ENCODE measurements at places on chromosomes 4 and X.
A peak's percentile ranks its signal among the peaks of the same experiment; 100 is the strongest.

DNA sequence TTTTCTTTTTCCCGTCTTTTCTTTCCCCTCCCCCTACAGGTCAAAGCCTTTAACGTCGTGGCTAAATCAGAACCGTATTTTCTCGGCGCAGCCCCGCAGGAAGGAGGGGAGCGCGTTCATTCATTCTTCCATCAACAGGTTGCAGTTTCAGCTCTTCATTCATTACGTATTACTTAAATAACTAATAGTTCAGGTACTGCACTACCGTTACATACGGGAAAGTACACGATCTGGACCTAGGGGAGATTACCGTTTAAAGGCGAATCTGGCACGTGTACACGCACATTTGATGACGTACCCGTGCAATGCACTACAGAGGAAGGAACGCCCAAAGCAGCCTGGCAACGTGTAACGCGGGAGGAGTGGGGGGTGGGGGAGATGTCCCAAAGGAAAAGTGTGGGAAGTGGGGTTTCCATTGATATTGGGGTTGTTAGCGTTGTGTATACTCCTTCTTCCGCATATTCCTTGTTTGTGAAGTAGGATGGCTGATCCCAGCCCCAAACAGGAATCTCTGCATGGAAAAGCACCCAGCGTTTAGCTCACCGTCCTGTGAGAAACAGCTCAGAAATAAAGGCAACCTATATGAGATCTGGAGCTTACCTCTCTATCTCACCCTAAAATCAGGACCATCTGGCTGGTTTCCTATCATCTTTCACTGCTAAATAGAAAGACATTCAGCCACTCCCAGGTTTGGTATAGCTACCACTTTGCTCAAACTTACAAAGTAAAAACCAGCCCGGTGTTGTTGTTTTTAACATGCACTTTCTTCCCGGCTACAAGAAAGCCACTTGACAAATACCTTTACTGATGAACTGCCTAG is 585 bp upstream of the SEC24D start:
- peak overlapping the region; percentile 85 for H3K27ac ChIP-seq
- H3K27me3 ChIP-seq = no peaks in the 10 kb centered on the region
- peak; percentile 65 for DNase-seq
- H3K4me3 ChIP-seq = peak overlapping the region; percentile 98

DNA sequence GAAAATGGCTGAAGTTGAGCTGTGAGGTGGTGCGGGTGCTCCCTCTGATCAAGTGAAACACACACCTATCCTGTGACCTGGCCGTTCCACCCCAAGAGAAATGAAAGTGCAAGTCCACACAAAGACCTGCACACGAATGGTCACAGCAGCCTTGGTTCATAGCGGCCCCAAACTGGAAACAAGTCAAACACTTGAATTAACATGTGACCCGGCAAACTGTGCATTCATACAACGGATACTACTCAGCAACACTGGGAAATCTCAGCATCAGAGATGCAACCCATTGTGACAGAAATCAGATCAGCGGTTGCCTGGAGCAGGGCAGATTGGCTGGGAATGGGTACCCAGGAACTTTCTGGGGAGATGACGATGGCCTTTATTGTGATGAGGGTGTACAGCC is 7.6 kb downstream of the G6PD start:
- peaks cover 34% of the 10 kb centered on the region for H3K4me1 ChIP-seq
- peaks cover 32% of the 10 kb centered on the region for H3K36me3 ChIP-seq
- no peak overlapping the region for H3K27ac ChIP-seq
- no peaks in the 10 kb centered on the region for H3K27me3 ChIP-seq
- no peak overlapping the region for H3K4me3 ChIP-seq

GRCh38 chrX:107704587-107704986 is 71.0 kb downstream of the TSC22D3 start:
- no peak overlapping the region for H3K27ac ChIP-seq
- no peak overlapping the region for H3K4me3 ChIP-seq
- H3K36me3 ChIP-seq = no peaks in the 10 kb centered on the region
- DNase-seq = no peak
- H3K27me3 ChIP-seq = no peaks in the 10 kb centered on the region

GRCh38 chr4:148376151-148376550 is 66.1 kb downstream of the NR3C2 start:
- no peak for DNase-seq
- no peaks in the 10 kb centered on the region for H3K36me3 ChIP-seq
- H3K27me3 ChIP-seq = 0 out of 2 replicates have a peak, but pooled peaks cover 6% of the 10 kb centered on the region
- H3K4me1 ChIP-seq = no peaks in the 10 kb centered on the region
- H3K27ac ChIP-seq = no peak overlapping the region
